ENCODE measurements at places on chromosomes 4 and X.

- no peak for DNase-seq
Observed at GRCh38 chr4:57114973-57115372, 4.8 kb upstream of the IGFBP7 start.

DNA sequence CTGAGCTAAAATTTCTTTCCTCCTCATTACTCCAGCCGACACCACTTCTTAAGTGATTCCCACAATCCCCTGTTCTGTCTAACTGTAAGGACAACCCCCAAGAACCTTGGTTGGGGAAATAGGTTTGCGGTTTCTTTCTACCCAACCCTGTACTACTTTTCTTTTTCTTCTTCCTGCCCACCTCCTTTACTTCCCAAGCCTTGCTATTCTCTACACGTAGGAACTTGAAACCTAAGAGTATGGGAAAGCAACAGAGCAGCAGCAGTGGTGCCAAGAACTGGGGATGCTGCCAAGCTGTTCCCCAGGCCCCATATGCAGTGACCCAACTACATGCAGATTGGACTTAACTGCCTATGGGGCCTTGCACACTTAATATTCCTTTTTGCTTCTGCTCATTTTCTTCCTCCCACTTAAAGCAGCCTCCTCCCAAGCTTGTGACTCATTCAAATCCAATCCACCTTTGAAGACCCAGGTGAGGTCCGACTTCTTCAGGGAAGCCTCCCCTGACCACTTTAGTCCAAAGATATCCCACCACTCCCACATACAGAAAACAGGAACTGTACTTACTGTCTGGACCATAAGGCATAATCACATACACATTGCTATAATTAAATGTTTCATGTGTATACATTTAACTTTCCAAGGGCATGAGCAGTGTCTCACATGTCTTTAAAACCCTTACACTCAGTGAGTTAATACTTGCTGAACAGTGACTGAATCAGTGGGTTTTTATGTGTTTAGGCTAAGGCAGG lies 1.7 kb downstream of the FAM120C start:
- no peak for DNase-seq

DNA sequence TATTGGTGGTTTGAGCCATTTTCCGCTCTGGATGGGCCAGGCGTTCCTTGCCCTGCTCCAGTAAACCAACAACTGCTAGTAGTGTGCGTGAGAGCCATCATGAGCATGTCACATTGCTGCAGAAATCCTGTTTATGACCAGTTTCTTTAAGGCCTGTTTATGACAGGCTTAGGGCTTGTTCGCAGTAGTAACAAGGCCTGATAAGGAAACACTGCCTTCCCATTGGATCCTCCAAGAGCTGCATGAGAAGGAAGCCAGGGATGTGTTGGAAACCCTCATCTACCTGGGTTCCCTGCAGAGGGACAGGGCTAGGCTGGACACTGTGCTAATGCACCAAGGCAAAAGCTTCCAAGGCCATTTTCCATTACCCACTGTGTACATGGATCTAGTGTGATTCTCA lies 153.9 kb downstream of the ZNF518B start:
- no peak for DNase-seq

GRCh38 chr4:7194251-7195140 lies 2.2 kb downstream of the SORCS2 start:
- DNase-seq, result no peak

DNA sequence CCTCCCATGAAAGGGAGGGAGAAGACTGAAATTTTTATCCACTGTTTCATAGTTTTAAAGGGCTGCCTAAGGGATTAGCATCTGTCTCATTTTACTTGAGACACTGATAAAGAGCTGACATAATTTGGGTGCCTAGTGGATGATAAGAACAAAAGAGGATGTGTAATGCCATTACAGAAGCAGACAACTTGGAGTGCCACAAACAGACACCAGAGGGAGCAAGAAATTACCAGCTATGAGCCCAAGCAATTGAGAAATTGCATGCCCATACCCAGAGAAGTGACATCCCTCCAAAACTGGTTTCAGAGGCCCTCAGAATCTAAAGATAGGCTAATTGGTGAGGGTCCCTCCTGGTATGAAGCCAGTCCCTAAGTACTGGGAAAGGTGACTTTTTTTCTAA lies 38.5 kb upstream of the POU3F4 start:
- DNase-seq, result no peak

DNA sequence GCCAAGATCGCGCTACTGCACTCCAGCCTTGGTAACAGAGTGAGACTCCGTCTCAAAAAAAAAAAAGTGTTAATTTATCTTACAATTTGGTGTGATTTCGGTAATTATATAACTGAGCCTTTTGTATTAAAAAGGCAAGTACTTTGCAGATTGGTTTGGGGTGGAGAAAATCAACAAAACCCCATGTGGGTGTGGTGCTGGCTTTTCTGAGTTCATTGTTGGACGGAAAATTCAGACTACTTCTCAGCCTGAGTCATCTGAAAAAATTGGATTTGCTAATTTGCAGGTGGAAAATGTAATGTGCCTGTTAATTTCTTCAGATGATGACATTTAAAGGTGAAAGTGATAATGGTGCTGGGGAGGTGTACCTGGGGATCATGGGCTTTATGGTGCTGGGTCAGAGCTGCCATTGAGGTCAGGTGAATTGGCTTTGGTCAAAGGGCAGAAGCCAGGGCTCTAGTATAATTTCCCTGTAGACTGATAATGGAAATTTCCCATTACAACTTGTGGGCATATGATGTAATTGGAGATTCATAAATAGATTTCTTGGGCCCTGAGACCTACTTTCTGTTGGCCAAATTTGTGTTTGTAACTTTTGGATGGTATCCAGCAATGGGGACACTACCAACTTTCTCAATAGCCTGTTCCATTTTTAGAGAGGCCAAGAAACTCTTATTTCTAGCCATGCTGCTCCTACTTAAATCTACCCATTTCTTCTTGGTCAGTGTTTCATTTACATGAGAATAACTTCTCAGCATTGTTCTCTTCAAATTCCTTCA lies 74.3 kb upstream of the TEX13D start:
- DNase-seq, result no peak

- DNase-seq, result no peak
Observed at GRCh38 chrX:138191998-138192397, 519.5 kb downstream of the FGF13 start.

DNA sequence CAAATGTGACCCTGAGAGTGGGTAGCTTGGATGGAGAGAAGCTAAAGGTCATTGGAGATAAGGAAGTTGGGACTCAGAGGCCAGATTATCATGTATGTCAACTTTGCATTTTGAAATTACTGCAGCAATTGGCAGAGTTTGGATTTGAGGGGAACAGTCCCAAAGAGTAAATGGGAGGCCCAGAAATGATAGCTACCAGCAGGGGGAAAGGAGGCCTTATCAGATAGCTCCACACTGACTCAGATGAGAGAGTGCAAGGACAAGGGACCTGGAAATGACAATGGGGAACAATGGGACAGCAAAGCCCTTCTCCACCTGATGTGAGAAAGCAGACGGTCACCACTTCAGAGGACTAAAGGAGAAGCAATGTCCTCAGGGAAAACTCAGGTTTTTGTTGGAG lies 201.5 kb upstream of the JADE1 start:
- DNase-seq, result no peak

DNA sequence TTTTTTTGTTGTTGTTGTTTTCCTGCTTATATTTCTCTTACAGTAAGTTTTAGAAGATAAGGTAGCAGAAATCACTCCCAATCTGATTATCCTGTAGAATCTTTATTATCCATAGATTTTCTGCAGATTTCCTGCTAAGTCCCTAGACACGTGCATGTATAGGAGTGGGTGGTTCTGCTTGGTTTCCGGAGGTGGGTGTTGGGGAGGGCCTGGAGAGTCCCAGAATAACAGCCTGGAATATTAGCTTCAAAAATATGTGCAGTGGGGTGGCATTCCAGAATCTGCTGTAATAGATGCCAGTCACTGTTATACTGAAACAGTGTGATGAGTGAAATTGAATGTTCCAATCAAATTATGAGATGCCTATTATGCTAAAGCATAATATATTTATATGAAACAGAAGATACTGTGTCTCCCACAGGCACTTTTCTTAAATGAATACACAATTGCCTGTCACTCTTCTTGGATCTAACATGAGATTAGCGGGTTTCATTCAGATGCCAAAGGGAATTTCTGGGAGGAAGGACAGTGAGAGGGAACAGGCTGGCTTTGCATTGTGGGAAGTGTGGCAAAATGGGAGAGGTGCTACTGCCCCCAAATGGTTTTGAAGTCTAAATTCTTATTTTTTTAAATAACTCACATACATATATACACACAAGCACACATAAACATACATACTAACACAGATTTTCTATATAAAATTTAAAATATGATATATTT lies 37.6 kb downstream of the C4orf50 start:
- no peak for DNase-seq

- no peak for DNase-seq
Observed at GRCh38 chr4:147683188-147683591, 773 bp downstream of the PRMT9 start.

DNA sequence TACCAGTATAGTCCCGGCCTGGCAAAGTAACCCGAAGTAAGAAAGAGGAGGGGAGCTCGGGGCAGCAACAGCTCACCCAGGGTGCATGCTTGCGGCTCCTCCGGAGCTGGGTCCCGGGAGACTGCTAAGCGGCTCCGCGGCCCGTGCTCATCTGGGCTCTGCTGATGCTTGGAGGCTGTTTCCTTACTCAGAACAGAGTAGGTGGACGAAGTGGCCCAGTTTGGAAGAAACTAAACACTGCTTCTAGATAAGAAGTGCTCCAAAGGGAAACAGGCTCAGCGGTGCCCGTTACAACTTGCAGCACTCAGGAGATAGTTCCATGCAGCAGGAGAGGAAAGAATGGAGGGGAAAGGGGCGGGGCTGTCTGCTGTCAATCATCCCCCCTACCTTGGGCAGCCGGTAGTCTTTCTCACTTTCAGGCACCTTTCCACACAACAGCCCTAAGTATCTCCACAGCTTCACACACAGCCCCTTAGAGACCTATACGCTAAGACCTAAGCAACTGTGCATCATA lies at the start of gene COL4A6:
Gene COL4A6, minus strand, starts transcription at position 313 of the 514 bp plus-strand sequence. Its CDS starts 226 bp downstream, at position 87.
- DNase-seq, result no peak

- no peak for DNase-seq
Observed at GRCh38 chr4:12211636-12212035, 782.9 kb upstream of the HS3ST1 start.

GRCh38 chr4:13306356-13306755 lies 177.8 kb downstream of the RAB28 start:
- DNase-seq, result no peak

GRCh38 chrX:69961365-69962072 lies 88.2 kb downstream of the AWAT2 start:
- no peak for DNase-seq

DNA sequence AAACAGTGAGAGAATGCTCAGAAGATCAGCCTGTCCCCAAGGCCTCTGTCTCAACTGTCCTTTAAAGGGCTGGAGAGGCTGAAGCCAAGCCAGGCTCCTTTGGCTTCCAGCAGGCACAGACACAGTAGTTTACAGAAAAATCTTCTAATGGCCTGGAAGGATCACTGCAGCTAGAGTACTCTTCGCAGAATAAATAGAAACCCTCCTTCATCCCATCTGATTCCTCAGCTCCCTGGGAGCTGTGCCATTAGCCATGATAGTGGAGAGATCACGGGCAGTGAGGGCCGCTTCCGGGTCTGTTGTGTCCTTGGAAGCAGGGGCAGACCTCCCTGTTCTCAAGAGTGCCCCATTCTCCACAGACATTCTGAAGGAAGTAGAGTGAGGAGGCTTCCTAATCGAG lies 63.1 kb downstream of the CCNI start:
- DNase-seq, result no peak

- DNase-seq, result peak; percentile 74
Observed at GRCh38 chr4:127162741-127163140, 470.0 kb upstream of the INTU start.

DNA sequence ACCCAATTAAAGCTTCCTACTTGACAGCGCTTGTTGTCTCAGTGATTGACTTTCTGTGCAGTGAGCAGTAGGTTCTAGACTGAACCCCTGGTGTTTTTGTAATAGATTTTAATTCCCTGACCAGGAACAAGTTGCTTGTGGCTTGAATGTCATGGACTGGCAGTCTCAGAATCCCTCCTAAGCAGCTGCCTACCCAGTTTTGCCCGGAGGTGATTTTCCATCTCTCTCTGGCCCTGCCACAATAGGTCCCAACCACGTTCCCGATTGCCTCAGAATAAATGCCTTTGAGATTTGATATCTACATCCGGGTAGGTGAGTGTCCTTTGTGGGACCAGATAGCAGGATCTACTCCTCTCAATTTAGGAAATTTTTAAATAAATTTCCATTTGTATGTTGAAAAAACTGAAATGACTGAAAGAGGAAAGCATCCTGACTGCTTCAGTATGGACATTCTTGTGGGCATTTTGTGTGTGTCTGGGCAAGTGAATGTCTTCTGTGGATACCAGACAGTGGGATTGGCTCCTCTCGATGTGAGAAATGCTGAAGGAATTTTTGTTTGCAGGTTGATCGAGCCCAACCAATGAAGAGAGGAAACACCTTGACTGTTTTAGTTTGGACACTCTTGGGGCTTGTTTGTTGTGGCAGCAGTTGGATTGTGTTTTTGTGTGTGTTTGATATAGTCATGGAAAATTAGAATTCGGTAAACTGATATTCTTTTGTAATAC lies 1607.4 kb downstream of the C4orf33 start:
- DNase-seq, result no peak

DNA sequence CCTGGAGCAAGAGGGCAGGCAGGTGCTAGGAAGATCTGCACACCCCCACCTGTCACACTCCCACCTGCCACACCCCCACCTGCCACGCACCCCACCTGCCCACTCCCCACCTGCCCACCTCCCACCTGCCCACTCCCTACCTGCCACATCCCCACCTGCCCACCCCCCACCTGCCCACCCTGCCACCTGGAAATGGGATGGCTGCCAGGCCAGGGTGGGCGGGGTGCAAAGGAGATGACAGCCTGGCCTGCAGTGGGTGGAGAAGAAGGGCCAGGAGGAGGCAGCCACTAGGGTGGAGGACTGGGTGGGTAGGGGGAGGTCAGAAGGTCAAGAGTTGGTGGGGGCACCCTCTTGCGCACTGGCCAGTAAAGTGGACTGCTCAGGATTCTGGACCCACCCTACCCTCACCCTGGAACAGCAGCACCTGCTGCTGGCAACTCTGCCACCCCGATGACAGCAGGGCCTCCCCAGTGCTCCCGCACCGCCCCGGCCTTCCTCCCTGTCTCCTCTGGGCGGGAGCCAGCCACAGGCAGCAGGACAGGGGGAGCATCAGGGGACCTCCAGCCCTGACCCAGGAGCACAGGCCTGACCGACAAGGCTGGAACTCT lies 66.8 kb upstream of the NKX1-1 start:
- DNase-seq, result no peak

DNA sequence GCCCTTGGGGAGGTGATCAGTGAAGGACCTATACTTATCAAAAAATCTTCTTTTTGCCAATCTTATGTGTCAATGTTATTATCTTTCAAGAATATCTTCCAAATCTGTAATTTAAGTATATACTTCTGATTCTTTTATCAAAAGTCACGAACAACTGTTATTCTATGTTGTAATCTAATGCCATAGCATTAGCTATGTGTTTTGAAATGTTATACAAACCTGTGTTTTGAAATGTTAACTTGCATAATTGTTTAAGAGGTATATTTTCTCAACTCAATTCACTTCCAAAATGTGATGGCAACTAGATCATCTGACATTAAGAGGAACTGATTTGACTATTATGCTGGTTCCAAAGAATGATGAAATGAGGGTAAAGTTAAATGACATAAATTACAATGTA lies 113.5 kb downstream of the NDST4 start:
- DNase-seq, result no peak

GRCh38 chr4:38663090-38663800 lies 754 bp upstream of the KLF3 start:
- peak; percentile 19 for DNase-seq

GRCh38 chr4:173121076-173121561 lies 47.5 kb upstream of the GALNT7 start:
- peak; percentile 4 for DNase-seq
